ENCODE measurements at places on chromosomes 6 and 20.

GRCh38 chr6:36312854-36313648 is 23.6 kb downstream of the BNIP5 start:
- DNase-seq = no peak

GRCh38 chr20:43565758-43566104 is 6.9 kb downstream of the SGK2 start:
- DNase-seq = no peak

DNA sequence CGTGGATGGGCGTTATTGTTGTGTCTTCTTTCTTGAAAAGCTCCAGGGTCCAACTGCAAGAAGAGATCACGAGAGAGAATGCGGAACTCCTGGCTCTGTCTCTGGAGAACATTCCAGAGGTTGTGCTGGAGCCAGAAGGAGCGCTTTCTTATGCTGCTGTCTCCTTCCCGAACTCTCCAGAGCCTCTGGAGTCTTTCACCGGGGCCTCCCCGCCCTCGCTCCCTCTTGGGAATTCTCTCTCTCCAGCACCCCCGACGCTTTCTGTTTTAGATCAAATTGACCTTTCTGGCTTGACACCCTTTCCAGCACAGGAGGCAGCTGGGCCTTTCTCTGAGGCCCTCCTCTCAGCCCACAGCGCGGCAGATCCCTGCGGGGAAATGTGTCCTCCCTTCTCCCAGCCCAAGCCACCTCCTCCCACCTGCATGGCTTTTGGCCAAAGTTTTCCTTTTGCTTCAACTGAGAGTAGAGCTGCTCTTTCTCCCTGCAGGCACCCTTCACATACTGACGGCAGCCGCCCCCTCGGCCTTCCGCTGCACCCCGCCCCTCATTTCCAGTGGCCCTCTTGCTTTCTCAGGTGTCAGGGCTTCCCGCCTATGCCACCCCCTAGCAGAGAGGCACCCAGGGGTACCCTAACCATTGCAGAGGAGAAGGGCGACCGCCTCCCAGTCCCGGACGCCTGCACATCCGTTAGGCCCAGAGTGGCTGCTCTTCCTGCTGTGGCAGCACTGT is 6.6 kb upstream of the CCR6 start:
- no peak for DNase-seq

DNA sequence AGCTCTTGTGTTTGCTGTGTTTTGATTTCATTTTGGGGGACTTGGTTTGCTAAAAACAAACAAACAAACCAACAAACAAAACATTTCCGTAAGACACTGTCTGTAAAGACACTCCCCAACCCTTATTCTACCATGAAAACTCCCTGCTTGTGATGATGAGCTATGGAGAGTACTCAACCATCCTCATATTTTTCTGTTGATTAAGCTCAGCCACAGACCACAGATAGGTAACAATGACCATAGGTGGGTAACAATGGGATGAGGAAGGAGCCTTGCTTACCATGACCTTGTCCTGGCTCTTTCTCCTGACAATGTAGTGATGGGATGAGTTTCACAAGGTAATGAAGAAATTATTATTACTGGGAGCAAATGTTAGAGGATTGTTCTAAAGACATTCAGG is 11.4 kb upstream of the FAM83B start:
- DNase-seq = no peak

DNA sequence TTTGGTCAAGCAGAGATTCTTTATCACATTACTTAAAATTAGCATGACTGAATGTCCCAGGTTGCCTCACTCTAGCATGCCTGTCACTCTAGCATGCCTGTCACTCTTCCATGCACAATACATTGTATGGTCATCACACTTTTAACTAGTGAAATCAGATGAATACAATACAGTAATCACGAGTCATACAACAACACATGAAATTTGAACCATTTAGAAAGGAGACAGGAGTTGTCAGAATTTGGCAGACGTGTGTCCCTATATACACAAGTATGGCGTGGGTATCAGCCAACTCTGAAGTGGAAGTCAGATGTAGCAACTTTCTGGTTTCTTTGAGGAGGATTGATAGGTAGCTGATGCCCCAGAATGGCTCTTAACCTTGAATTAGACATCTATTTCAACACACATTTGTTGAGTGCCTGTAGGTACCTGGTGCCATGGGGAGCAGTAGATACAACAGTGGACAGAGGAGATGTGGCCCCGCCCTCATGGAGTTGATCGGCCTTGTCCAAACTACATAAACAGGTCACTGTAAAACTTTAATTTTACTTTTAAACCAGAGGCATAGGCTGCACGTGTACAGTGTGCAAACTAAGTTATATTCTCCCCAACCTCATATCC is 116.1 kb upstream of the TIAM2 start:
- DNase-seq = no peak

DNA sequence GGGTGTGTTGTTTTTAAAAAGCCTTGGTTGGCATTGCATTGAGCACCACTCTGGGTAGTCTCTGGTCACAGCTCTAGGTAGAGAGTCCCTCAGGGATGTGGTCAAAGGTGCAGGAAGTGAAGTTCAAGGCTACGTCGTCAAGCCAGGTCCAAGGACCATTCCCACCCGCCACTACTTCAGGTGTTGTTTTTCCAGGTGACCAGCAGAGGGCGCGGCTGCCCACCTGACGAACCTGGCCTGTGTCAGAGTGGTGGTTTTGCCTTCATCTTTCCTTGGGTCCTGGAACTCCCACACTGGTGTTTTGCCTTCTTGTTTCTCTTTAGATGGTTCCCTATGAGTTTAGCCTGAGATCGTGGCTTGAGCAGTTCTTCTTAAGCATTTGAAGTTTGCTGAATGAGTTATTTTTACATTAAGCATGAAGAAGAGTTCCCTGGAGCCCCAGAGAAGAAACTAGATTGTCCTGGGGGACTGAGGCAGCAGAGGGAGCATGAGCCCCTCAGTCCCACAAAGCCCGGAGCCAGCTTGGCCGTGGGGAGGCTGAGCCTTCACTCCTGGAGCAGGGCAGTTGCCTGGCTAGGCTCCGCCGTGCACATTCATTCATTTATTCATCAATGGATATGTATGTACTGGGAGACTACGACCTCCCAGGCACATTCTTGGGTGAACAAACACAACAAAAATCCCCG is 5.6 kb upstream of the PHACTR3 start:
- peak; percentile 51 for DNase-seq

DNA sequence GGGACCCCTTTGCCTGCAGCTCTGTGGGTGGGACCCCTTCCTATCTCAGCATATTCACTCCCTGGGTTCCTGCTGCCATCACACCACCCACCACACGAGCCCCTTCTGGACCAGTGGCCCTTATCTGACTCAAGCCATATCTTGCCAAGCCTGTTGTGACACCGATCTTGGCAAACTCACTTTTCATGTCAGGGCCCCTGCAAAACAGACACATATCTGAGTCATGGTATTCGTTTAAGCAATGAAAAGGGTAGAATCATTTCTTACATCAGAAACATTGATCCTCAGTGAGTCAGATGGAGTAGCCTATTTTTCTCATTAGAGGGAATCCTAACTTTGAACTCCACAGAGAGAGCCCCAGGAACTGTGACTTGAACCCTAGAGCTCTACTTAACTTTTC is 10.6 kb downstream of the RAET1E start:
- no peak for DNase-seq

DNA sequence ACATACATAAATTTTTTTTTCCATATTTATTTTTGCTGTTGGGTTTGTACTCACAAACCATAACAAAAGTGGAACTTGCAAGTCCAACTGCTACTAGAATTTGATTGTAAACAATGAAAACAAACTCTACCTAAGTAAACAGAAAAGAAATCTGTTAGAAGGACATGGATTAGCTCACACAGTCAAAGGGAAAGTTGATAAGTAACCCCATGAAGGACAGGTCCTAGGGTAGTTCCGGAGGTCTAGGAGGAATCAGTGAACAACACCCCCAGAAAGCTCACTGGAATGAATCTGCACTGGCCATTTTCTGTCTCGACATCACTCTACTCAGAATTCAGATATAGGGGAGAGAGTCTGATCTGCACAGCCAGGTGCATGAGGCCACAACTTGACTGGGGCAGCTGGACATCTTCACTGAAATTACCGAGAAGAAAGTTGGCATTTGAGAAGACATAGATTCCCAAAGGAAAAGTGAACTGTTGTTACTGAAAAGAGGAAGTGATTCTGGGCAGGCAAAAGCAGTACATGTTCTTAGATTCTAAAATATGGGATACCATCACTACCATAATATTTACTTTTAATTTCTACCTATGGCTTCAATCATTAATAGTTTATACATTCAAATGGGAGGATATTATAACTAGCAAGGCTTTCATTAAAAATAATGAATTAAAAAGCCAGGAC is 76.4 kb downstream of the HMGN3 start:
- no peak for DNase-seq

- no peak for DNase-seq
These were observed 176.7 kb upstream of the BTBD3 start for GRCh38 chr20:11740975-11741374.

- DNase-seq = no peak
These were observed 54.4 kb downstream of the RTN4IP1 start for GRCh38 chr6:106574741-106575458.

GRCh38 chr20:6006603-6006949 is 47.3 kb downstream of the LRRN4 start:
- no peak for DNase-seq

- DNase-seq = peak; percentile 75
These were observed 1.1 kb upstream of the TMEM74B start for GRCh38 chr20:1185790-1186334.

DNA sequence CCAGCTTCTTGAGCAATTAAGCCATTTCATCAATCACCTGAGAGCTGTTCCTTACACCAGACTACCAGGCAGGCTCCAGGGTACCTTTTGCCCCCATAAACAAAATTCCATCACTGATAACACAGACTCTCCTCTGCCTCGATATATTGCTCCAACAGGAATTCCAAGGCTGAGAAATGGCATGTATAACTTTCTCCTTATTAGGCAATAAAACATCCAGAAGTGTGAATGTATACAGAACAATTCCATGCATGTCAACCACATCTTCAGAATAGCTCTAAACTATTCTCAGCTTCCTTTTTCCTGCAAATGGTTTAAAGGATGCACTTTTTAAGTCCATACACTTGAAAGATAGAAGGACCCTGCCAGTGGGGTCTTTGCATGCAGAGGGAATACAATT is 73.8 kb downstream of the EDN3 start:
- DNase-seq = no peak

- DNase-seq = no peak
These were observed 52.7 kb downstream of the CDH4 start for GRCh38 chr20:61304750-61305149.

DNA sequence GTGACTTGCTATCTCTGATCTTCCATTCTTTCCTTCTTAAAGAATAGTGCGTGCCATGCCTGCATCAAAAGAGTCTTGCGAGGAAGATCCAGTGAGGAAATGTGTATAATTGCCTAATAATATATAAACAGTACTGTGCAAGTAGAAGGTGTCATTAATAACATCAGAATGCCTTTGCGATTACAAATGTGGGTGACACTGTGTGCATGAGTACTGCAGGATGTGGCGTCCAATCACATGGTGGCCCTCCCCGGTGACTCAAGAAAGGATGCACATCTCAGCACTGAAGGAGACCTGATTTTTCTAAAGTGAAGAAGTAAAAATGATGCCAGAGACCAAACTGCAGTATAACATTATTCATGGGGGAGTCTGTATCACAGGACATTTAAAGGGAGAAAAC is 107.5 kb upstream of the EDN1 start:
- DNase-seq = no peak

- DNase-seq = no peak
These were observed 156.0 kb upstream of the FAM83B start for GRCh38 chr6:54690596-54690995.

DNA sequence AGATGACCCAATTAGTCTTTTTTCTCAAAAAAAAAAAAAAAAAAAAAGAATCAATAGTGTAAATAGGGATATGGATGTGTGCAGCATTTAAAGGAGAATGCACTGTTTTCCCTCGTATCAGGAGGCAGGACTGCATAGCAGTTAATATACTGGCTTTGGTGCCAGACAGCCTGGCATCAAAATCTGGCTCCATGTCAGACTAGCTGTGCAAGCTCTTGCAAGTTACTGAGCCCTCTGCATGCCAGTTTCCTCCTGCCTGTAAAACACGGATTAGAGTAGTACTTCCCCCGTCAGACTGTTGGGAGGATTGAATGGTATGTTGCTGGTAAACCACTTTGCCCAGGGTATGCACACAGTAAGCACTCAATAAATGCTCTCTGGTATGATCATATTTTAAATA is 594.2 kb upstream of the CHD6 start:
- DNase-seq = no peak

DNA sequence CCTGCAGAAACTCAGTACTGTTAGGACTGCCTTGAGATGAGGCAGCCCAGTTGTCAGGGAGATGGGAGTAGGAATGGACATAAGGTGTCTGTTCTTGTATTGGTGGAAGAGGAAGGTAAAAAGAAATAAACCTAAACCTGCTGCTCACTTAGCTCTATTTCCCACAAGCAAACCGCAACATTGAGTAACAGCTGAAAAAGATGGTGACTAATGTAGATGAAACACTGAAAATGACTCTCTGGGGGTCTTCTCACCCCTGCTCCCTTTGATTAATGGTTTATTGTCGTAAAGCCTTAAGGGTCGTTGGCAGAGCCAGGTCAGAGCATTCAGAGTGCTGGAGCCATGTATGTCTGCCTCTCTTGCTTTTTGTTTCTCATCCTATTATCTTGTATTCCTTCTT is 87.5 kb downstream of the FOXO3 start:
- no peak for DNase-seq

DNA sequence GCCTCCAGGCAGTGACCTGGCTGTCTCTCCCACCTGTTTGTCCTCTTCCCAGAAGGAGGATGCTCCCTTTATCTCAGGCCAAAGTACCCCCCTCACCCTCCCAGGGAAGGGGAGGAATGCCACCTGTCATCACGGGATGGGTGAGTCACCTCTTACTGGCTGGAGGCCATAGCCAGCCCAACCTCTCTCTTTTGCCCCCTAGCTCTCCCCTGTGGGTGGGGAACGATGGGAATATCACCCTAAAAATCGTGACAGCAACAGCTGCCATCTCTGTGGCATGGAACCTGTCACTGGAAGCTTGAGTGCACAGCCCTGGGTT is 137.5 kb upstream of the PTPN1 start:
- DNase-seq = no peak

GRCh38 chr6:124294574-124295200 is 491.0 kb downstream of the NKAIN2 start:
- DNase-seq = no peak
